PC-3 (cell line): ENCODE measurements at places on chromosomes 1 and 21. TPM values are rescaled to one million over a fixed set of nuclear protein-coding genes. Genes with fewer than 3 reads are reported as not detected.
A peak's percentile ranks its signal among the peaks of the same experiment; 100 is the strongest.

DNA sequence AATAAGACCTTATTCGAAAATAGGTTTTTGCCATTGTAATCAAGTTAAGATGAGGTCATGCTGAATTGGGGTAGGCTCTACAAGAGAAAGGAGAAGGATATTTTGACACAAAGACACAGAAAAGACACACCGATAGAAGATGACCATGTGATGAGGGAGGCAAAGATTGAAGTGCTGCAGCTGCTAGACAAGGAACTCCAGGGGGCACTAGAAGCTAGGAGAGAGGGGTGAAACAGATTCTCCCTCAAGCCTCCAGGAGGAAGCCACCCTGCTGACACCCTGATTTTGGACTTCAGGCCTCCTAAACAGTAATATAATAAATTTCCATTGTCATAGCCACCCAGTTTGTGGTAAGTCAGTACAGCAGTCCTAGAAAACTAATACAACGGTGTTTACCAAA is 506.8 kb upstream of the CAMK1G start:
- H3K4me3 ChIP-seq, result no peak overlapping the region
- DNase-seq, result peak; percentile 67
- H3K27me3 ChIP-seq, result no peaks in the 10 kb centered on the region

DNA sequence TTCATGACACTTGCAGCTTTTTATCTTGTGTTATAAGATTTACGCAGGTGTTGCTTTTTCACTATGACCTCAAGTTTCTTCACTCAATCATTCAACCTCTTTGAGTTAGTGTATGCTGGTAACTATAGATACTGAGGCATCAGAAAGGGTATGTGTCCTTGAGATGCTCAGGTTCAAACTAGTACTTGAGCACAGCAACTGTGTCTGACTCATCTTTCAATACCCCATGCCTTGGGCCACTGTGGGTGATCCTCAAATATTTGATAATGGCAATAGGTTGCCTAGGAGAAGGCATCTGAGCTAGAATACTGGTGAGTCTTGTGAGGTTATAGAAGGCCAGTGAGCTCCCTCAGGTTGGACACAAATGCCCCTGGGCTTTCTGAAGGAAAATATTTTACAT is 88.1 kb upstream of the SPATA6 start:
- H3K4me3 ChIP-seq, result no peak overlapping the region
- no peak overlapping the region for H3K27ac ChIP-seq
- no peaks in the 10 kb centered on the region for H3K27me3 ChIP-seq

DNA sequence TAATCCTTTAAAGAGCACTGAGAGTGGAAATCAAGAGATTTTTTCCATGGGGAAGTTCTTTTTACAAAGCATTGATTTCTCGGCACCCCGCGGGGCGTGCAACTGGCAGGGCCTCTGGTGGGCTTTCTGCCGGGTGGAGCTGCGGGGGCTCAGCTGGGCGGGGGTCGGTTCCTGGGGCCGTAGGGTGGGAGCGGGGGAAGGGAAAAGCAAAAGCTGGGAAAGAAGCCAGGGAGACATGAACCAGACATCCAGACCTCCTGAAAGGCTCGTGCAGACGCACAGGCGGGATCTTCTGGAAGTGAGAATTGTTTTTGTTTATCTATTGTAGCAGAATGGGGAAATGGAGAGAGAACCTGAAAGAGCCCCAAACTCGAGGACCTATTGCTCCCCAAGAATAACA is 235.2 kb downstream of the FAM72C start:
- no peaks in the 10 kb centered on the region for H3K36me3 ChIP-seq
- no peaks in the 10 kb centered on the region for H3K4me1 ChIP-seq
- no peak for DNase-seq
- H3K4me3 ChIP-seq, result no peak overlapping the region
- H3K27ac ChIP-seq, result no peak overlapping the region
- H3K27me3 ChIP-seq, result 0 out of 2 replicates have a peak, but pooled peaks cover 15% of the 10 kb centered on the region

DNA sequence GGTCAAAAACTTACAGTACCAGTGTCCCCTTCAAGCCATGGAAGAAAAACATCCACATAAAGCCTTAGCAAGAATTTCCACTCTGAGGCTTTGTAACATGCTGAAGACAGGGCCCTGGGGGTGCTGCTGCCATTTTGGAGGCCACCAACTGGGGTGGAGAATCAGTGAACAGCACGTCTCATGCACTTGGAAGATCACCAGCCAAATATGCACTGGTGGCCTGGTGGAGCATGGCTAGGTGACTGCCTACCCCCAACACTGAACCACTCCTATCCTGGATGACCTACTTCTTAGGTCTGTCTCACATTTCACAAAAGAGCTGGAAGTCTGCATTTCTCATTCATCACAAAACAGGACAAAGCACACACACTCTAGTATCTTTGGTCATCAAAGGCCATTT is 126.4 kb downstream of the COL24A1 start:
- no peaks in the 10 kb centered on the region for H3K36me3 ChIP-seq
- peaks cover 36% of the 10 kb centered on the region for H3K27me3 ChIP-seq
- no peak for DNase-seq
- H3K4me1 ChIP-seq, result no peaks in the 10 kb centered on the region
- no peak overlapping the region for H3K27ac ChIP-seq

DNA sequence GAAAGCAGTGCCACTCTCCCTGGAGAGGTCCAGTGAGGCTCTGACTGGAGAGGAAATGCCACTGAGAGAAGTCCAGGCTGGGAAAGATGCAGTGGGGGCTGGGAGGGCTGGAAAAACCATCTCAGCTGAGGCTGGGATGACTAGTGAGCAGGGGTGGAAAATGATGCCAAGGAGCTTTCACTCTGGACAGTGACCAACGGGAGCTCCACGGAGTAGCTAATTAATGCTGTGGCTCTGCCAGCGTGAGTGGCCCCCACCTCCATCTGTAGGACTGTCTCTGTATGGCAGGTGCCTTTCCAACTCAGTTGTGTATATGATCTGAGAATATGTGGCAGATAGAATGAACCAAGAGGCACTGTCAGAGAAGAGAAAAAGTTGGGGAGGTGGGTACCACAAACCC is 86.7 kb downstream of the DDX20 start:
- H3K27ac ChIP-seq, result no peak overlapping the region
- DNase-seq, result no peak
- no peaks in the 10 kb centered on the region for H3K4me1 ChIP-seq
- no peak overlapping the region for H3K4me3 ChIP-seq
- H3K36me3 ChIP-seq, result no peaks in the 10 kb centered on the region

Gene TOR1AIP2
- total RNA-seq, result 28.9 and 29.6 TPM in 2 replicates

Gene DUSP23
- 20.4 and 27.6 TPM in 2 replicates for total RNA-seq

Gene DIRAS3
- not detected in 2 replicates for total RNA-seq

Gene IL19
- total RNA-seq, result not detected in 2 replicates

Gene C1orf226
- 2.6 and 4.3 TPM in 2 replicates for total RNA-seq

Gene TTC22
- 21.8 and 31.3 TPM in 2 replicates for total RNA-seq

Gene TINAGL1
- 176 and 217 TPM in 2 replicates for total RNA-seq
